CD8-positive, alpha-beta T cell (primary cell): ENCODE measurements at places on chromosomes 6 and 20.

- DNase-seq, result no peak
Observed at GRCh38 chr20:17316316-17317038, 89.6 kb downstream of the PCSK2 start.

DNA sequence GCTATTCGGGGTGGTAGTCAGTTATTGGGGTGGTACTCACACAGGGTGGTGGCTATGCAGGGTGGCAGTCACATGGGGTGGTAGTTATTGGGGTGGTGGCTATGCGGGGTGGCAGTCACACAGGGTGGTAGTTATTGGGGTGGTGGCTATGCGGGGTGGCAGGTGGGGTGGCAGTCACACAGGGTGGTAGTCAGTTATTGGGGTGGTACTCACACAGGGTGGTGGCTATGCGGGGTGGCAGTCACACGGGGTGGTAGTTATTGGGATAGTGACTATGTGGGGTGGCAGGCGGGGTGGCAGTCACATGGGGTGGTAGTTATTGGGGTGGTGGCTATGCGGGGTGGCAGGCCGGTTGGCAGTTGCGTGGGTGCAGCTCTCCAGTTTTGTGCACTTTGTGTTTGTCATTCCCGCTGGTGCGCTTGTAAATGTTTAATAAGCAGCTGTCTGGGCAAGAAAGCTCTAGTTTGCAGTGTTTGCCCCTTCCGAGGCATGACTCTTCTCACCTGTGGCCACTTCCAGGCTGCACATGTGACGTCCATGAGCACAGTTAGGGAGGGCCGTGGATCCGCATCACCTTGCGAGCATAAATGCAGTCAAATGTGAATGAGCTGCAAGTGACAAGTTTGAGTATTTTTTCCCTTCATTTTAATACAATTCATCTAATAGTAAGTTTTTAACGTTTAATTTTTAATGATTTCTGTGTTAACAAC, 219.0 kb upstream of the CST7 start:
- no peak for DNase-seq

DNA sequence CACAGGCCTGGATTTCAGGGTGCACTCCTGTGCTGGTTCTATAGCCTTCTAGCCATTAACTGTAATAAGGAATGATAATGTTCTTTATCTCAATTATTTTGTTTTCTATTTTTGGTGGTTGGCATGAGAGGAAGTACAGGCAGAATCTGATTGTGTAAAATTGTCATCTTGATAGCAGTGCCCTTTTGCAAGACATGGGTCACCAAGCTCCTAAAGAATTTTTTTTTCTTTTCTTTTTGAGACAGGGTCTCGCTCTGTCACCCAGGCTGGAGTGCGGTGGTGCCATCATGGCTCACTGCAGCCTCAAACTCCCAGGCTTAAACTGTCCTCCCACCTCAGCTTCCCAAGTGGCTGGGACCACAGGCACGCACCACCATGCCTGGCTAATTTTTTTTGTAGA, 206.7 kb upstream of the JARID2 start:
- DNase-seq, result no peak

GRCh38 chr6:110646419-110646698, 168.9 kb downstream of the CDK19 start:
- DNase-seq, result no peak

GRCh38 chr6:122007339-122007738, 392.1 kb upstream of the HSF2 start:
- no peak for DNase-seq

DNA sequence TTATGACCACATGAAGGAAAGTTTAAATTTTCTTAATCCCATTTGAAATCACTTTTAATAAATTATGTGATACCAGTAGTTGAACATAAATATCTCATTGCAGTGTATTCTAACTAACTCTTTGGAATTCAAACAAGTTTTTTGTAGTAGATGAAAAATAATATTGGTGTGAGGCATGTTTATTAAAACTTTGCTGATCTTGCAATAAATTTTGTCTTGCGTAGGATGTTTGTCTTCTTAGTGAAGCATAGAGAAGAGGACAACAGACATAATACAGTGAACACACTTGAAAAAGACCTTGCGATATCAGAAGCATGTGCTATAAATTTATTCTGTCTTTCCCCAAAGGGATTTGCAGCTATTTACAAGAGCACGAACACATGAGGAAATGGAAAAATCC, 140.7 kb downstream of the HTR1B start:
- no peak for DNase-seq

DNA sequence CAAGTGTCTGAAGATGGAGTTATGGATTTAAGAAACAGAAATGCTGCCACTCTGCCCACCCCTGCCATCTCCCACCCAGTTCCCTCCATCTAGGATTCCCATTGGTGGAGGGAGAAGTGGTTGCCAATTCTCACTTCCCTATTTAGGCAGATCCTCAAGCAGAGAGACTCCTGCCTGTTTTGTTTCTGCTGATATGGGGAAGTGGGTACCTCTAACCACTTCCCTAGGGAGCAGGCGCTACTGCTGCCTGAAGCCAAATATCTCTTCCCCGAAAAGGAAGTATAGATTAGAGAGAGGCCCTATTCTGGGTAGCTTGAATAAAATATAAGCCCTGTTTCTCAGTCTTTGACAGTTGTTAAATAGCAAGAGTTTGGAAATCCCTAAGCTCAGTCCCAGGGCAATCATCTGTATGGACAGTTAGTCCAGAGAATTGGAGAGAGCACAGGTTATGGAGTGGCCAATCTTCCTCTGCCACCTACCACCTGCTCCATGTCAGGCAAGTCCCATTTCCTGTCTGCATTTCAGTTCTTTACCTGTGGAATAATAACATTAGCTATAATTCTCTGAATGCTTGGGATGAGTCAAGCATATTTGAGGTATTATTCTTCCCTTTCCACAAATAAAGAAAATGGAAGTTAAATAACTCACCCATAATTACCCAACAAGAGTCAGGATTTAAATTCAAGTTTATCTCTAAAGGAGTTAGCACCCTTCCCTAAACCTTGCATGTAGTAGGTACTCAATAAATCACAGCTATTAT, 2.6 kb upstream of the ADGB start:
- DNase-seq, result no peak

DNA sequence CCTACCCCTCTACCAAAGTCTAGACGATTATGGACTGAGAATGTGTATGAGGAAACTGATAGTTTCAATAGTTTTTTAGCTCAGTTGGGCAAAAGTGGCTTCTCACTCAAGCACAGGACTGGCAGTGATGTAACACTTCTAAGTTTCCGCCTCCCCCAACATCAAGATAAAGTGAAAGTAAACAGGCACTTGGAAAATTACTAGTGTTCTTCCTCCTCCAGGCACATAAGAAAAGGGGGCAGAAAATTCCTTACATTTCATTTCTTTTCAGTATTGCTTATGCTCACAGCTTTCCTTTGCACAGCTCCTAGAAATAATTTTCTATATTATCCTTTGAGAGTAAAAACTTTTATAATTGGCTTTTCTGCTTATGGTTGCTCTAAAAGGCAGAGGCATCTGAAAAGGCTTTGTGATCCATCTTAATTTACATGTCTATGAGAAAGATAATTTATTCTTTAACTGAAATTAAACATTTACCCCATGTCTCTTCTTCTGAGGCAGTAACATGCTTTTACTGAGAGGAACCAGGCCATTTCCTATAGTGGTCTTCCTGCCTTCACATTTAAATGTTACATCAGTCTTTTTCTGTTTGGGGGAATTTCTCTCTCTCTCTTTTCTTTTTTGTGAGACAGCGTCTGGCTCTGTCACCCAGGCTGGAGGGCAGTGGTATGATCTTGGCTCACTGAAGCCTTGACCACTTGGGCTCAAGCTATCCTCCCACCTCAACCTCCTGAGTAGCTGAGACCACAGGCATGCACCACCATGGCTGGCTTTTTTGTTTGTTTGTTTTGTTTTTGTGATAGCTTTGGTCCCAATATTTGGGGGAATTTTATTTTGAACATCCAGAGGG, 65.0 kb upstream of the EEF1A1 start:
- no peak for DNase-seq
